HuH-7 (cell line): ENCODE measurements at places on chromosomes 7 and 10.
A peak's percentile ranks its signal among the peaks of the same experiment; 100 is the strongest.

DNA sequence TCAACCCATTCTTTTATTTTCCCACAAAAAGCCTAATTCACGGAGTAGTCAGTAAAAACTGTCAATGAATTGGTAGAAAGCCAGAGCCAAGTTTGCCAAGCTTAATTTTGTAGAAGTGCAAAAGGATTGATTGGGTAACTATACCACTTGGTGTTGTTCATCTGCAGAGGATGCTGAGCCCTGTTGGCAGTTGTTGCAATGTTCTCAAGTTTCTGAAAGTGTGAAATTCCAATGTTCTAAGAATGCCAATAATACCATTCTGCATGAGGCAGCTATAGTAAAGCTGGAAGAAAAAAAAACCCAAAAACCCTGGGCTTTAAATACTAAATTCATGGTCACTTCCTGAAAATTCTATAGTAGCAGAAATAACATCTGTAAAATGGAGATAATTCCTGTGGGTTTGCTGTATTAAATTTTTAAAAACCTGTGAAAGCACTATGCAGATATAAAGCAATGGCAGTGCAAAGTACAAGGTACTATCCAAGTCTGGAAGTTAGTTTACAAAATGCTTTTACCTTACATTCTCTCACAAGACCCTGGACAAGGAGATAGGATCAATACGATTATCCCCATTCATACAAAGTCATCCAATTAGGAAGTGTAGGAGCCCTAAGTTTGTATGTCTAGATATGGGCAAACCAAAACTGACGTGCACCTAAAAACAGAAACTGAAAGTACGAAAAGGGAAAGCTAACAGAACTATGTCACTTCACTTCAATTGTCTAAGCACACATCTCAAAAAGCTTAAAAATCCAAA lies 6.0 kb upstream of the PON1 start:
- DNase-seq: no peak

GRCh38 chr10:102770792-102771191 lies 27.0 kb downstream of the WBP1L start:
- DNase-seq: no peak

DNA sequence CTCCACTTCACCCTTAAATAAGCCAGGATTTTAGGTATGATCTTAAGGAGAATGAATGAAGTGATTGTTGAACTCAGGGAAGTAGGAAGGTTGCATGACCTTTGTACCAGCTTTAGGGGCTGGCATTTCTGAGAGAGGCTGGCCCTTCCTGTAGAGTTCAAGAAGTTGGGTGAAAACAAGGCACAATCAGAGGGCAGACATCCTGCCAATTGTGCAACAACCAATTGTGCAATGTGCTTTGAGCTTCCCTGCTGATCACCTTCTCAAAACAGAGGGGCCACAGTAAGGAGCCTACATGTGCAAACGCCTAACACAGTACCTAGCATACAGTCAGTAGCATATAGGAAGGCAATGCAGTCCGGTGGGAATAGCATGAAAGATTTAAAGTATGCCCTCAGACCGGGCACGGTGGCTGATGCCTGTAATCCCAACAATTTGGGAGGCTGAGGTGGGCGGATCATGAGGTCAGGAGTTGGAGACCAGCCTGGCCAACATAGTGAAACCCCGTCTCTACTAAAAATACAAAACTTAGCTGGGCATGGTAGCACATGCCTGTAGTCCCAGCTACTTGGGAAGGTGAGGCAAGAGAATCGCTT lies 5.4 kb downstream of the CPVL start:
- peak; percentile 39 for DNase-seq

DNA sequence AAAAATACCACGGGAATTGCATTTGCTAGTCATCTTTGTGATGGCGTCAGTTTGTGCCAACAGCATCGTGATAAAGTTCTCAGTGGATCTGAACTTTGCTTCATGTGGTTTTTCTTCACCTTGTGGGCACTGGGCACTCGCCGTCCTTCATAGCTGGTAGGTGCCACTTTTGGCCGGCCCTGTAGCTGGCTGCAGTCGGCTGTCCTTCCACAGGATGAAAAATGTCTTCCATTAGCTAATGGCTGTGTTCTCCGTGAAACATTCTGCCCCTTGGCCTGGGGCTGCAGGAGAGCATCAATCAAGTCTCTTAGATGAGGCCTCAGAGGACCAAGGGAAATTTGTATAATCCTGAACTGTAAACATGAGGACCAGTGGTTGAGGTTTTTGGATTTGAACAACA lies 145.3 kb downstream of the DYNC1I1 start:
- DNase-seq: no peak

DNA sequence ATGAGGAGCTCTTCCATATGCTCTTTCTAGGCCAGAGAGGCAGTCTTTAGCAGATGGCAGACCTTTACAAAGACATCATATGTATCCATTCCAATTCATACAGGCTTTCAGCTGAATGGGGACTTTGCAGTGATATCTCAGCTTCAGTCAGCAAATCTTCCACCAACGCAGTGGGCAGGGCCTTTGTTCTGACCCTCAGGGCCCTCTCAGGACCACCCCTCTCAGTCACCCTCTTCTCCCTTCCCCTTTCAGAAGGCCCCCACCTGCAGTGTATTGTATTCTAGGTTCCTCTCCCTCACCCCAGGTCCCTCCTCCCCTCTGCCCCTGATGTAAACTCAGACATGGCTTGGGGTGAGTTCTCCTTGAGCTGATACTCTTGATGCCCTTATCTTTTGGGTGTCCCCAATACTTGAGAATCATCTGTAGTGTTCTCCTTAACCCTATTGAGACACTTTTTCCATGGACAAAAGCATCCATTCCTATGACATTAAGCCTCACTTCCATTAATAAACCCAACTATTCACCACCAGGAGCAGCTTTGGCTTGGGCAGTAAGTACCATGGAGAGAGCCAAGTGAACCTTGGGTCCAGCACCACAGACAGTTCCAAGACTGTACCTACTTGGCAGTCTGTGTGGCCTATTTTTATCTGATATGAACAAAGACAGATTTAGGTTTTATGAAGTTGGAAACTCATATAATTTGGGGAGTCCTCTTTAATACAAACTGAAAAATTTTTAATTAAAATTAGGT lies 62.7 kb downstream of the ADCYAP1R1 start:
- peak; percentile 20 for DNase-seq
